ENCODE measurements at places on chromosomes 13 and 19.

DNA sequence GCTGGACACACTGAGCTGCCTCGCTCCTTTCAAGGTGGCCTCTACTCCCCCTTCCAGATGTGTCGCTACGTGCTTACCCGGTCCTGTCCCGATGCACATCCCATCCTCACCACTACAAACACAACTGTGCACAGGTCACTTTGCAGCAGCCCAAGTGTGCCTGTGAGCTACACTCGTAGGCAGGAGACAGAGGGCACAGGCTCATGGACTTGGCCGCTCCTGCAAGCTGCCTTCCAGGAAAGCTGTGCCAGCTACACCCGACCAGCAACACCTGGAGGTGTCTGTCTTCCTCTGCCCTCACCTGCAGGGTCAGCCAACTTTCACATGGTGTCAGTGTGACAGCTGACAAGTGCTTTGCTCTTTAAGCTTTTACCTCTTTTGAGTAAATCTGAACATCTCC is 15.4 kb downstream of the CARS2 start:
- DNase-seq: no peak

DNA sequence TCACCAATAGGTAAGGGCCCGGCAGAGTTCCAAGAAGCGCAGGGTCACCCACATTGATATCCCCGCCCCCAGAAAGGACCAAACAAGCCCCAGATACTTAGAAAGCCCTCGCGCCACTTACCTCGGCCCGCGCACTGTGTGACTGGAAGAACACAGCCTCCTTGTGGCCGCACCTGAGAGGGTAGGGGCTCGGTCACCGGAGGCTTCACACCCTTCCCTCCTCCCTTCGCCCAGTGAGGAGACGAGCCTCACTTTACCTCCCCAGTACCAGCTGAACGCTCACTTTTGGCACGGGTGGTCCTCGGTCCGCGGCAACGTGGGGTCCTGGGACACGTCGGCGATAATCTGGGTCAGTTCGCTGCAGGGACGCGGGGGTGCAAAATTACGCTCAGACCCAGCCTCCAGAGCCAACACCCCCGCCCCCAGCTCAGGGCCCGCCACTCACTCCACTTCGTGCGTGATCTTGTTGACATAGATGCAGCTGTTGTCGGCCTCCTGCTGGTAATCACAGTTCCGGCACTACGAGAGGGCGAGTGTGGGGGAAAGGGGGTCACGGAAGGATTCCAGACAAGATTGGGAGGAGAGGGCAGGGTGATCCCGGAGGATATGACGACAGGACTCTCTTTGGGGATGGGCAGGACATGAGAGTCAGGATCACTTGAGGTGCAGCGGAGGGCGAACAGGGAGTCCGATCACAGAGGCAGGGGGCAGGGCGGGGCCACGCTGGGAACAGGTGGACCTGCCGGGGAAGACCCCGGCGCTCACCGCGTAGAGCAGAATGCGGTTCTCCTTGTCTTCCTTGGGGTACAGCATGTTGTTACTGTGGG is 568 bp downstream of the POLR2I start:
- peak; percentile 60 for DNase-seq

GRCh38 chr13:114303700-114304327 is 10.5 kb upstream of the CHAMP1 start:
- no peak for DNase-seq

- no peak for DNase-seq
Observed at GRCh38 chr13:110382229-110382628, 75.1 kb downstream of the COL4A2 start.

DNA sequence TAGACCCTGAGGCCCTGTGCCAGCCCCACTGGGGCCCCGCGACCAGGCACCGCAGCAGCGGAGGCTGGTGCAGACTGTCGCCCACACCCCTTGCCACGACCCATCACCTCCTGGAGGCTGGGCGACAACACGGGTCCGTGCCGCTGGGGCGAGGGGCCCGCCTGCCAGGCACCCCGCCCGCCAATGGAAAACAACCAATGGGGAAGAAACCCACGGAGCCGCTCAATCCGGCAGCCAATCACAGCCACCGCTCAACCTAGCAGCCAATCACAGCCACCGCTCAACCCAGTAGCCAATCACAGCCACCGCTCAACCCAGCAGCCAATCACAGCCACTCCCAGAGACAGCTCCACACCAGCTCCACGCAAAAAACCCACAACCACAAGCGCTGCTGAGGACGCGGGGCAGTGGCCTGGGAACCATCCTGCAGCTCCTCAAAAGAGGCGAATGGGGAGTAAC is 29.7 kb downstream of the GPX4 start:
- DNase-seq: peak; percentile 45

GRCh38 chr13:41418027-41418426 is 39.3 kb upstream of the RGCC start:
- DNase-seq: no peak

DNA sequence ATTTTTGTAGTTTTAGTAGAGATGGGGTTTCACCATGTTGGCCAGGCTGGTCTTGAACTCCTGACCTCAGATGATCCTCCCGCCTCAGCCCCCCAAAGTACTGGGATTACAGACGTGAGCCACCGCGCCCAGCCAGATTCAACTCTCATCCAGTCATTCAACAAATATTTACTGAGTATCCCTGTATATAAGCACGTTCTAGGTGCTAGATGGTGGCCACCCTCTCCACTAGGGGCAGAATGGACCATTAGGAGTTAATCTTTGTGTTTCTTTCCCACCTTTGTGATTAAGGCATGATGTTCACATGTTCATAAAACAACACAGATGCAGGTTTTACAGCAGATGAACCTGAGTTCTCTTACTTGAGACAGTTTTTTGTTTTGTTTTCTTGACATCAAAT is 7.3 kb downstream of the SHKBP1 start:
- DNase-seq: no peak

DNA sequence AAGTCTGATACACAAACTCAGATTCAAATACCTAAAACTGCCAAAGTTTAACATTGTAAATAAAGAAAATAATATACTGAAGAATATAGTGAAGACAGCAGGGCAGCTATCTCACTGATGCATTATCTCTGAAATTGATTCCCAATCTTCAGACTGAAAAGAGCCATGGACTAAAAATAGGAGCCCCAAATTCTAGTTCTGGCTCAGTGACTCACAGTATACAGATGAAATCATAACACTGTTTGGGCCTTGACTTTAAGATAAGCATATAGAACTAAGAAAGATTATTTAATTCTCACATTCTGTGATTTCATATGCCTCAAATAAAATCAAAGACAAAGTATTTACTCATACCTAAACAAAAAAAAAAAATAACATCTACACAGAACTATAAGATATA is 53.9 kb downstream of the RBM26 start:
- no peak for DNase-seq

Measured in erythroblast (primary cell).